Nephron progenitor cell (in vitro differentiated cells): ENCODE measurements at places on chromosomes 3 and 15.

- peaks cover 72% of the 10 kb centered on the region for H3K4me1 ChIP-seq
- DNase-seq = no peak
- H3K36me3 ChIP-seq = peaks cover 35% of the 10 kb centered on the region
- H3K27ac ChIP-seq = peak overlapping the region; percentile 95
- H3K4me3 ChIP-seq = peak overlapping the region; percentile 25
These were observed 43.0 kb downstream of the ZBTB38 start for GRCh38 chr3:141411251-141411771.

GRCh38 chr15:69755551-69756310 lies 303.1 kb downstream of the RPLP1 start:
- H3K4me3 ChIP-seq = no peak overlapping the region
- peak; percentile 14 for DNase-seq
- peaks cover 15% of the 10 kb centered on the region for H3K27me3 ChIP-seq
- H3K36me3 ChIP-seq = peaks cover 11% of the 10 kb centered on the region
- peaks cover 44% of the 10 kb centered on the region for H3K4me1 ChIP-seq

DNA sequence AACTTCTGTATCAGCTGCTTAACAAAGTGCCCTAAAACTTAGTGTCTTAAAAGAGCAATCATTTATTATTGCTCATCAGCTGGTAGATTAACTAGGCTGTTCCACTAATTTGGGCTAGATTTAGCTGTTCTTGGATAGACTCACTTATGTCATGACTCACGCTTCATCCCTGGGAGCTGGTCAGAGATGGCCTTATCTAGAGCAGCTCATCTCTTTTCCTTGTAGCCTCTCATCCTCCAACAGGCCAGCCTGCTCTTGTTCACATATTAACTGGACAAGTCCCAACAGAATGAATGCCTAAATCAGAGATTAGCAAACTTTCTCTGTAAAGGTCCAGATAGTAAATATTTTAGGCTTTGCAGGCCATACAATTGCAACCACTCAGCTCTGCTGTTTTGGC lies 66.9 kb upstream of the PLAAT1 start:
- no peaks in the 10 kb centered on the region for H3K27me3 ChIP-seq
- H3K4me3 ChIP-seq = no peak overlapping the region
- H3K4me1 ChIP-seq = peaks cover 1% of the 10 kb centered on the region

DNA sequence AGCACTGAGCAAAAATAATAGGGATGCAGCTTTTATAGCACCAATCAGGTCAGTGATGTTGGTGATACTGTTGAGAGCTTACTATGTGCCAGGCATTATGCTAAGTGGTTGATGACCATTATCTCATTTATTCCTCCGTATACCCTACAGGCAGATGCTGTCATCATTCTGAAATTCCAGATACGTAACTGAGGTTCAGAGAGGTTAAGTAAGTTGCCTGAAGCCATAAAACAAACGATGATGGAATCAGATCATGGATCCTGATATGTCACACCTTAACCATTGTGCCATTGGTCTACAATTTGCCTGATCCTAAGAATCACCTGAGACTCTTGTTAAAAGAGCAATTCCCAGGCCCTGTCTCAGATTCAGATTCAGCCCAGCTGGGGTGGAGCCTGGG lies 49.5 kb downstream of the ST6GAL1 start:
- H3K4me1 ChIP-seq = peaks cover 58% of the 10 kb centered on the region
- no peak for DNase-seq
- H3K27me3 ChIP-seq = peaks cover 2% of the 10 kb centered on the region
- no peak overlapping the region for H3K27ac ChIP-seq
- peaks cover 62% of the 10 kb centered on the region for H3K36me3 ChIP-seq

- no peak overlapping the region for H3K27ac ChIP-seq
- peaks cover 9% of the 10 kb centered on the region for H3K4me1 ChIP-seq
- no peak overlapping the region for H3K4me3 ChIP-seq
These were observed 239.9 kb downstream of the CPNE4 start for GRCh38 chr3:131794766-131795388.

GRCh38 chr3:147943265-147943945 lies 534.2 kb downstream of the ZIC1 start:
- peaks cover 38% of the 10 kb centered on the region for H3K4me1 ChIP-seq
- H3K4me3 ChIP-seq = no peak overlapping the region
- peak overlapping the region; percentile 50 for H3K27ac ChIP-seq
- H3K36me3 ChIP-seq = no peaks in the 10 kb centered on the region
- no peak for DNase-seq

DNA sequence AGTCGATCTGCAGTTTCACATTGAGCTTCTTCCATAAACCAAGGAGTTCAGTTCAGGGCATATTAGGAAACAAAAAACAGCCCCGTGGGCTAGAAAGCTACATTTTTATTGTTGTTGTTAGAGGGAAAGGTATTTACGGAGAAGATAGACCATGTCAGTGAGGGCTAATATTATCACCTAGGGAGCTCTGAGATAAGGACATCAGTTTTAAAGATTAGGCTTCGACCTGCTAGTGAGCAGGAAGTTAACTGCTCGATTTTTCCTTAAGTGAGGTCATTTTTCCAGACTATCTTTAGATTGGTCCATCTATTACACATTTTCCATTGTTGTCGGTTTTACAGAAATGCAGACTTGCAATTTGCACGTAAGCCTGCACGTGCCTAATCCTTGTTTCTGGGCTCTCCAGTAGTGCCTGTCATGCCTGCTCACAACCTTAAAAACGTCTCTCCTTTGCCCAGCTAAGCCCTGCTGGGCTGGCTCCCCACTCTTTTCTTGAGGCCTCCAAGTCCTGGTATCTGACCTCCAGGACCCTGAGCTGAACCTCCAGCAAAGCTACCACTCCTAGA lies 72.6 kb downstream of the MTHFS start:
- H3K4me1 ChIP-seq = no peaks in the 10 kb centered on the region
- H3K4me3 ChIP-seq = no peak overlapping the region
- no peak overlapping the region for H3K27ac ChIP-seq
- peaks cover 46% of the 10 kb centered on the region for H3K36me3 ChIP-seq

GRCh38 chr3:159669766-159670165 lies 318.9 kb upstream of the IL12A start:
- no peak overlapping the region for H3K27ac ChIP-seq
- peaks cover 14% of the 10 kb centered on the region for H3K4me1 ChIP-seq
- no peaks in the 10 kb centered on the region for H3K27me3 ChIP-seq
- H3K36me3 ChIP-seq = no peaks in the 10 kb centered on the region

- H3K27me3 ChIP-seq = no peaks in the 10 kb centered on the region
- no peaks in the 10 kb centered on the region for H3K4me1 ChIP-seq
- no peak for DNase-seq
- peaks cover 11% of the 10 kb centered on the region for H3K36me3 ChIP-seq
These were observed 59.9 kb downstream of the LRRFIP2 start for GRCh38 chr3:37114251-37115145.

GRCh38 chr15:98875309-98875708 lies 132.3 kb downstream of the PGPEP1L start:
- DNase-seq = no peak
- H3K4me3 ChIP-seq = peak overlapping the region; percentile 34
- peaks cover 12% of the 10 kb centered on the region for H3K36me3 ChIP-seq

GRCh38 chr3:72427624-72428023 lies 420.6 kb downstream of the SHQ1 start:
- H3K4me3 ChIP-seq = no peak overlapping the region
- H3K27me3 ChIP-seq = peaks cover 3% of the 10 kb centered on the region
- no peak overlapping the region for H3K27ac ChIP-seq
- DNase-seq = no peak
- peaks cover 44% of the 10 kb centered on the region for H3K4me1 ChIP-seq

- H3K27ac ChIP-seq = peak overlapping the region; percentile 57
- no peak for DNase-seq
- peaks cover 34% of the 10 kb centered on the region for H3K27me3 ChIP-seq
- no peaks in the 10 kb centered on the region for H3K36me3 ChIP-seq
- no peak overlapping the region for H3K4me3 ChIP-seq
- H3K4me1 ChIP-seq = peaks cover 79% of the 10 kb centered on the region
These were observed 59.4 kb downstream of the MAGEF1 start for GRCh38 chr3:184652465-184652864.

- no peaks in the 10 kb centered on the region for H3K36me3 ChIP-seq
- no peak for DNase-seq
- H3K4me3 ChIP-seq = no peak overlapping the region
- no peak overlapping the region for H3K27ac ChIP-seq
- H3K4me1 ChIP-seq = no peaks in the 10 kb centered on the region
These were observed 251.4 kb upstream of the TGFBR2 start for GRCh38 chr3:30354972-30355371.
